MG63 (cell line): ENCODE measurements at places on chromosomes 7 and 10. TPM values are rescaled to one million over a fixed set of nuclear protein-coding genes. Genes with fewer than 3 reads are reported as not detected.

ITGB8 gene
- 5.4 and 9.3 TPM in 2 replicates for total RNA-seq

ZDHHC4 gene
- total RNA-seq, result 34.8 and 39.2 TPM in 2 replicates

MLXIPL gene
- total RNA-seq, result not detected in 2 replicates

ITPRID1 gene
- total RNA-seq, result not detected in 2 replicates

TAS2R41 gene
- not detected in 2 replicates for total RNA-seq

FKBP14 gene
- total RNA-seq, result 8.1 and 16.1 TPM in 2 replicates

GRCh38 chr7:100893910-100894721, 1.6 kb downstream of the ACHE start:
- DNase-seq, result no peak

DNA sequence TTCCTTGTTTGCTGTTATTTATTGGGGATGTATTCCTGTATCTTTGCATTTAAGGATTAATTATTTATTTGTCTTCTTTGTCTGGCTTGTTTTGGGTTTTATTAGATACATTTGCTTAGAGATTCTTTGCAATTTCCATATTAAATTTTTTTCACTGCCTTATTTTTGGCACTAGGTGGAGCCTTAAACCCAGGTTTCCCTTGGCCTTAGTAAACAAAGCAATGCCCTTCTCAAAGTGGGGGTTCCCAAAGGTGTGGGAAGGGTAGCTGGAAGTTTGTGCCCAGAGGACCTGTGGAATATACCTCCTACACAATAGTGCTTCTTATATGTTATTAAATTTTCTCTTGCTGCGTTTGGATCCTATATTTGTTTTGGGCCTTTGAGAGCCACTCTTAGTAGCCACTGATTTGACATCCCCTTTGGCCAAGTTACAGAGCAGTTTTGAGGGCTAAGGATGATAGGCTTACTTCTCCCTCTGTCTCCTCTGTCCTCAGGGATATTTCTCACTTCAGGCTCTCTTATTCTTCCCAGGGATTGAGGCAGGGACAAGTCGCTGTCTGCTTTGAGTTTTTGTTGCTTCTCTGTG, 162.3 kb downstream of the ITGB1 start:
- DNase-seq, result no peak

- no peak for DNase-seq
Observed at GRCh38 chr10:122089311-122090017, 100.5 kb downstream of the TACC2 start.
